ENCODE measurements at places on chromosomes 6 and 20.

- no peak for DNase-seq
Observed at GRCh38 chr20:32357375-32357868, 709 bp upstream of the ASXL1 start.

DNA sequence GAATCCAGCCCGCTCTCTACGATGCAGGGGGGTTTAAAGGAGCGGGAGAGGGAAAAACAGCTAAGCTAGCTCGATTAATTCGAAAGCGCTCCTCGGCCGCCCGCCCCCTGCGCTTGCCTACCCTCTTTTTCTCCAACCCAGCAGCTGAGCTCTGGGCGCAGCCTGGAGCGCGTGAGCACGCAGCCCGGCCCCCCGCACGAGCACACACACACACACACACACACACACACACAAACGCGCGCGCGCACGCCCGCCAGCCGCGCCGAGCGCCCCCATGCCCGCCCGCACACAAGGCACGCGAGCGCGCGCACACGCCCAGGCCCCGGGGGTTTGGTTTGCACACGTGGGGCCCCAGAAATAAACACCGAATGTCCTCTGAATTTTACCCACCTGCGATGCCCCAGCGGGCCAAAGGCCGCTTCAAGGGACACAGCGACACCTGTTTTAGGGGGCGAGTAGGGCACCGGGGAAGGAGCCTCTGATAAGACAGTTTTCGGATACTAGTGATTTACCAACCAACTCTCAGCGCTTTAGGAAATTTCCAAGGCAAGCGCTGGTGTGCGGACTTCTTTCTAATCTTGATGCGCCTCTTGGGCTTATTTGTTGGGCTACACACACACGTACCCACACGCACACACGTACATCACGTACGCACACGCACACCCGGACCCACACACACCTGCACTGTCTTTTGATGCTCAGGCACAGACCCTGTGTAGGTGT lies 802 bp upstream of the NRN1 start:
- no peak for DNase-seq

DNA sequence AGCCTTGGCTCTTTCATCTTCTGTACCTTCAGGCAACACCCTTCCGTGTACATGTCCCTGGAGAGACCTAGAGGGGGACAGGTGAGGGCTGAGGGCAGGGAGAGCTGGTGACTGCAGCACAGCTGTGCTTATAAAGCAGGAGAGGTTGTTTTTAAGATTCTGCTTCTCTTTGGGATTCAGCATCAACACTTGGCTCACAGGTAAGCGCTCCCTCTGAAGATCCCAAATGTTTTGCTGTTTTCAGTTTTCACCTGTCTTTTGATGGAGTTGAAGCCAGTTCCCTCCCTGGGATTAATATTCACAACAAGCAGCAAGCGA lies 19.4 kb upstream of the TRAF3IP2 start:
- DNase-seq = no peak

GRCh38 chr6:7624796-7625710 lies 35.1 kb downstream of the SNRNP48 start:
- DNase-seq = no peak

DNA sequence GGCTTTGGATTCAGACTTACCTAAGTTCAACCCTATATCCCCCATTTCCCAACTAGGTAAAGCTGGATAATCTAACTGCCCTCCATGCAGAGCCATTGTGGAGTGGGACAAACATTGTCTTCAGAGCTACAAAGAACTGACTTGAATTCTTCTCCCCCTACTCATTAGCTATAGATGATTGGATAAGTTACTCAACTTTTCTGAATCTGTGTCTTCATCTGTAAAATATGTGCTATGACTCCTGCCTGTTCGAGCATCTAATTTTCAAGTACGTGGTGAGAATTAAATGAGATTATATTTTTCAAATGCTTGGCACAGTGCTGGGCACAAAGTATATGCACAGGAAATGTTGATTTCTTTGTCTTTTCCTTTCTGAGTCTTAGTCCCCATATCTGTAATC lies 240.3 kb upstream of the TCF21 start:
- DNase-seq = no peak

- DNase-seq = no peak
Observed at GRCh38 chr6:39344821-39345280, 22.3 kb upstream of the KCNK16 start.

- no peak for DNase-seq
Observed at GRCh38 chr20:48621376-48622078, 206.3 kb downstream of the PREX1 start.

GRCh38 chr6:43771858-43772680 lies 2.1 kb downstream of the VEGFA start:
- DNase-seq = peak; percentile 56
